ENCODE measurements at places on chromosomes 3 and 15.

GRCh38 chr3:102079809-102080197, 230.5 kb downstream of the NFKBIZ start:
- DNase-seq: no peak

DNA sequence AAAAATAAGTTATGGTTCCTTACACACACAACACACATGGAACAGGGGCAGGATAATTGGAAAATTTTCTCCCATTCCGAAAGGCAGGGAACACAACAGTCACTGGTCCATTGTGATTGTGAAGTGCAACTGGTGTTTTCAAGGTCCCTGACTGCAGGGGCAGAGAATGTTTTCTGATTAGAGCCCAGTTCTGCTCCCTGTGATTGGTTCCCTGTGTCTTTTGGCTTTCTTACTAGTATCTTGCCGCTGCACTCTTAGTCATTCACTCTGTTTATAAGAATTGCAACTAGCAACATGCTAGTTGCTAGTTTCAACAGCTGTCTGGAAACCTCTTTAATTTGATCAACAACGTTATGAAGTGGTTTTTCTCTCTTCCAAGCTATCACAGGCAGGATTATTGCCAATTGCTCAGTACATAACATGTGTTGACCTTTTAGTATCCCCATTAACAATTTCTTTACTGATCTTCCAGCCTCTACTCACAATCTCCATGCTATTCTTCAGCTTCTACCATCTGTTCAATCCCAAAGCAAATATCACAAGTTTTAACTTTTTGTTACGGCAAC, 177.5 kb downstream of the EPHA6 start:
- no peak for DNase-seq

GRCh38 chr15:70584838-70585706, 178.3 kb downstream of the UACA start:
- DNase-seq: no peak

DNA sequence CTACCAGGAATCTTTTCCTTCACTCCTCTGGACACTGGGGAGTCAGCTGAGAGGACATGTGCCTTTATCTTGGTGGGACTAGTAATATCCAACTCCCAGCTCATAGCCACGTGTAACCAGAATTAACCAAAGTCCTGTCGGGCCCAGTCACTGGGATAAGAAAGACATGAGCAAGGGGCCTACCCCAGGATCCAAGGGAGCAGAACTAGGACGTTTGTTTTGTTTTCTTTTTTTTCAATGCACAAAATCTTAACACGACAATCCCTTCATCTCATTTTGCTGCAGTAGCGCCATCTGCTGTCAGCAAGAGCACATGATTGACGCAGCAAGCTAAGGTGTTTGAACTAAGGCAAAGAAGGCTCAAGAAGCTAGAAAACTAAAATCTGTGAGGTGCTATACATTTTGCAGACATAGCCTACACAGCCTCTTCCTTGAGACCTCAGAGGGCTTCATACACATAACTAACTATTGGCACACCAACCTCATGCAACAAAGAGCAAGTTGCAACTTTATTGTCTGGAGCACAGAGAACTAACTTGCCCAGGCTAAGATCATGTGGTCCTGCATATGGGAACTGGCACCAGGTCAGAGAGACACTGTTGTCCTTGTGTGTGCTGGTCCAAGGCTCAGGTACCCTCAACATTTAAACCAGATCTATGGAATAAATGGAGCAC, 43.6 kb downstream of the RLBP1 start:
- DNase-seq: peak; percentile 39

DNA sequence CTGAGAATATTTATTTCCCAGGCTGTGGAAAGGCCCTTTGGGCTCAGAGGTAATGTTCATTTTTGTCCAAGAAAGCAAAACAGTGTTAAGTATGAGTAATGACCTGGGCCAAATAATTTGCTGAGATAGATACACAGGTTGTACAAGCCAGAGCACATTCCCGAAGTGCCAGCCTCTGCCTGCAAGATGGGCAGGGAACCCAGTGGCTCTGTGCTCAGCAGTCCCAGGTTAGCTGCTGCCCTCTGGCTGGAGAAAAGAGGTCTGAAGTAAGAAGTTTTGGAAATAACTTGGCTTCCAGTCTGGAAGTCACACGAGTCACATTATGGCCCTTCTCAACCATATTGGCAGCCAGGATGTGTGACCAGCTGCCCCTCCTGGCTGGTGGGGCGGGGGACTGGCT, 20.2 kb downstream of the MYZAP start:
- DNase-seq: no peak

GRCh38 chr15:66196602-66197001, 56.9 kb downstream of the MEGF11 start:
- DNase-seq: peak; percentile 46

GRCh38 chr15:42498212-42499068, 3.0 kb downstream of the SNAP23 start:
- DNase-seq: no peak

GRCh38 chr15:75697523-75697922, 15.1 kb downstream of the CSPG4 start:
- no peak for DNase-seq

- no peak for DNase-seq
Observed at GRCh38 chr15:80988148-80988796, 1.3 kb downstream of the MESD start.

DNA sequence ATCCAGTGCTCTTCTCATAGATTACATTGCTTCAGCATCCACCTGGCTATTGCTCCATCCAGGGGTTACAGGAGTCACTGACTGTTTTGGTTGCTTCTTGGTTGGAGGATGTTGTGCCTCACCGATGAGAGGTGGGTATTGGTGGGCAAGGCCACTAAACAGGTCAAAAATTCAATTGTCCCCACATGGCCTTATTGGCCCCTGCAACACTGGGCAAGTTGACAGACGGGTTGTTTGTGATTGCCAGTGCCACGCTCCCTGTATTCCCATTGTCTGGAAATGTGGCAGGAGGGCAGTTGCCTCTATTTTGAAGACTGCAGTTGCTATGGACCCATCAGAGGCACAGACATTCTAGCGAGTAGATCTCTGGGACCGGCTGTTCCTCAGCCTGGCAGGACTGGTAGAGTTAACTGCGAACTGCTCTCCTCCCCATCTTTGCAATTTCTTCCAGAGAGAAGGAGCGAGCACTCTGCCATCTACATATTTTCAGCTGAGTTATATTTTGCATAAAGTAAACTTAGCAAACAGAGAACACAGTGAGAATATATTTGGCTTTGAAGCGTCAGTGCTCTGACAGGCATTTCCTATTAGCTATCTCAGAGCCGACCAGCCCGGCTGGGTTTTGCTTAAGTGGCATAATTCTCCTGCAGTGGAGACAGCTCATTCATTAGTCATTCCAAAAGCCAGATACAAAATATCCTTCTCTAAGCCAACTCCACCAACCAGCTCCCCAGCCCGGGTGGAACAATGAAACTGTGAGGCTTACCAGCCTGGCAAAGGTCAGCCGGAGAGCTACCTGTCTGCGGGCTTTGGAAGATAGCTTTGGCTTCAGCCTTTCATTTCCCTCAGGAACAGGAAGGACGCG, 26.0 kb upstream of the MAGEF1 start:
- no peak for DNase-seq

GRCh38 chr15:29138260-29138659, 131.4 kb downstream of the NSMCE3 start:
- DNase-seq: no peak

DNA sequence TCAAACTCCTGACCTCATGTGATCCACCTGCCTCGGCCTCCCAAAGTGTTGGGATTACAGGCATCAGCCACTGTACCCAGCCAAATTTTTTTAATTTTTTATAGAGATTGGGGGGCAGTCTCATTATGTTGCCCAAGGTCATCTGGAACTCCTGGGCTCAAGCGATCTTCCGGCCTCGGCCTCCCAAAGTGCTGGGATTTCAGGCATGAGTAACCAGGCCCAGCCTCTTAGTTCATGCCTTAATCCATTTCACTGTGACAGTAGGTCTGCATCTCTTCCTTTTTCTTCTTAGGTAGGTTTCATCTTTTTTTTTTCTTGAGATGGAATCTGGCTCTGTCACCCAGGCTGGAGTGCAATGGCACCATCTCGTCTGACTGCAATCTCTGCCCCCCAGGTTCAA, 37.3 kb upstream of the PPP4R2 start:
- no peak for DNase-seq

- DNase-seq: no peak
Observed at GRCh38 chr3:105610473-105610872, 243.8 kb downstream of the ALCAM start.

DNA sequence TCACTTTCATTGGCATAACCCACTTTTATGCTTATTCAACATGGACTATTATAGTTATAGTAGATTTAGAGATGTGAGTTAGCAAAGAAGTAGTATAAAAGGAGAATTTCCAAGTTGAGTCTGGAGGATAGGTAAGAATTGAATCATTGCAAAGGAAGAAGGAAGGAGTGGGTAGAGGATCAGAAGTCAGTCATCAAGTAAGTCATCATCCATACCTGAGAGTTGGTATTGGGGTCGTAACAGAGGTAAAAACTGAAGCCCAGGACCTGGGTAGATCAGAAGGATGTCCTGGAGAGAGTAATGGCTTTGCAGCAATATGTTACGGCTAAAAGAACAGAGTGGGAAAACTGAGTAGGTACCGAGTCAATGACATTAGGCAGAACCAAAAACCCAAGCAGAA, 265.7 kb downstream of the SUCLG2 start:
- DNase-seq: no peak

DNA sequence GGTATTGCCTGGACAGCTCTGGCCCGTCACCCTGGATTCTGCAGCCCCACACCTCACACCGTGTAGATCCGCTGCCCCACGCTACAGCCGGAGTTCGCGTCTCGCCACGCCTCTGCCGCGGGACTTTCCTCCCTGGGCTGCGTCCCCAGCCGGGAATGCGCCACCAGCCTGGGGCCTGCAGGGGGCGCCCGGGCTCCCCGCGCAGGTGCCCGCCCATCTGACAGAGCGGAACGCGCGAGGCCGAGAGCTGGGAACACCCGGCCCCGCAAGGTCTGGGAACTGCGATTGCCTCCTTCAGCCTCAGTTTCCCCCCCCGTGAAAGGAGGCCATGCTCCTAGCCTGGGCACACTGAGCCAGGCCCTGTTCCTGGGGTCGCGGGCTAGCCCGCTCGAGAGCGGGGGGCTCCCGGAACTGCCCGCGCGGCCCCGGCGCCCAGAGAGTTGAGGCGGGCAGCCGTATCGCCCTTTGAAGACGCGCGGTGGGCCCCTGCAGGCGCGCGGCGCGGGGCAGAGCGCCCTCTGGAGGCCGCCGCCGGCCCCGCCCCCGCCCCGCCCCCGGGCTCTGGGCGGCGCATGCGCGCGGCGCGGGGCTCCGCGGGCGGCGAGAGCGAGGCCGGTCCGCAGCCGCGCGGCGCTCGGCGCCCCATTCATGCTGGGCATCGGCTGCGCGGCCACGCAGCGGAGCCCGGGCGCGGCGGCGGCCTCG, at the start of gene PLXNA1:
Gene PLXNA1 (plus strand): TSS at position 645 of the 705 bp plus-strand sequence. CDS start 5,479 bp downstream, outside the sequence.
- peak; percentile 68 for DNase-seq

GRCh38 chr3:16589867-16590624, 15.2 kb downstream of the DAZL start:
- DNase-seq: no peak

DNA sequence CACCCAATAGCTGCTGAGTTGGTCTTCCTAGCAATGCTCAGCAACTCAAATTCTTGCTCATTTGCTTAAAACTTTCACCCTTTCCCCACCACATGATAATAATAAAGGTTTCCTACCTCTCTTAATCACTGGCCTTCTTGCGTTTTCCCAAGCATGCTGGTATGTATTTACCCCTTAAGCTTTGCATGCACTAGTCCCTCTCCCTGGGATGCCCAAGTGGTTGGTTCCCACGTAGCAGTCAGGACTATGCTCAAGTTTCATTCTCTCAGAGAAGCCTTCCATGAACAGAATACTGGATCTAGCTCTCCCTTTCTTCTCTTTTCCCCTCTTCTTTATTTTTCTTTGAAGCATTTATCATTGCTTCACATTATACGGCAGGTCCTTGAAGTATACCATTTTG, 108.8 kb downstream of the KBTBD8 start:
- no peak for DNase-seq

DNA sequence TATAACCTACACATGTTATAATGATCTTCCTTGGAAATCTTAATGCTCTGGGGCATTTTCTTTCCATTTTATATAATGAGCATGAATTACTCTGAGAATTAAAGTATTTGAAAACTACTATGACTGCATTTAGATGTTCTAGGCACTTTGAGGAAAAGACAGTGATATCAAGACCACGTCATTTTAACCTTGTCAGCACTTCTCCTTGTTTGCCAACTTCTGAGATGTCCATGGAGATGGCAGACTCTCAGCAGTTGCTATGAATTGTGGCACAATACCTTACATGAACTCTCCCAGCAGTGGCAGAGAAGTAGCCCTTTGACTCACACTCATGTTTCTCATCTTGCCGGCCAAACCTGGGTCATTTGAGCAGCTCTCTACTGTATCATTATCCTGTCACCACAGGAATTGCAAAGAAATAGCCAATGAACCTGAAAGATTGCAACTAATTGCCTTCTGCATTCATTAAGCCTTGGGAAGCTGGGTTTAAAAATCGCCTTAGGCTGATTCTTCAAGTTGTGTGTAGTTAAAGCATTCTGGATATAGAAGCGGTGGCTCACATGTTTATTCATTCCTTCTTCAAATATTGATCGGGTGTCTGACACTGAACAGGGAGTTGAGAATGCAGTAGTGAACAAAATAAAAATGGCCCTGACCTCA, 272.2 kb upstream of the CFAP20DC start:
- DNase-seq: peak; percentile 11

DNA sequence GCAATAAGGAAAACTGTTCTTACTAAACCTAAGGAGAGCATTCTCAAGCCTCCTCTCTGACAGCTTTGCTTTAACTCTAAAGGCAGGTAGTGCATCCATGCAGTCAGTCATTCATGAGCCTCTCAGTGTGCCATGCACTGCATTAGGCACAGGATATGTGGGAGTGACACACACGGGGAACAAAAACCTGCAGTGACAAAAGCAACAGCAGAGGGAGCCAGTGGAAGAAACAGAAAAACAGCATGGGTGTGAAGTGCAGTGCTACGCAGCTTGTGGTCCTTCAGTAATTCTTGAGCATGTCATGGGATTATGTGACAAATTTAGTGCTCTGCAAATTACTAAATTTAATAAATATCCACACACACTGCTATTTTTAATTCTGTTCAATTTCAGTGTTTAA, 230.7 kb downstream of the BBX start:
- peak; percentile 52 for DNase-seq

DNA sequence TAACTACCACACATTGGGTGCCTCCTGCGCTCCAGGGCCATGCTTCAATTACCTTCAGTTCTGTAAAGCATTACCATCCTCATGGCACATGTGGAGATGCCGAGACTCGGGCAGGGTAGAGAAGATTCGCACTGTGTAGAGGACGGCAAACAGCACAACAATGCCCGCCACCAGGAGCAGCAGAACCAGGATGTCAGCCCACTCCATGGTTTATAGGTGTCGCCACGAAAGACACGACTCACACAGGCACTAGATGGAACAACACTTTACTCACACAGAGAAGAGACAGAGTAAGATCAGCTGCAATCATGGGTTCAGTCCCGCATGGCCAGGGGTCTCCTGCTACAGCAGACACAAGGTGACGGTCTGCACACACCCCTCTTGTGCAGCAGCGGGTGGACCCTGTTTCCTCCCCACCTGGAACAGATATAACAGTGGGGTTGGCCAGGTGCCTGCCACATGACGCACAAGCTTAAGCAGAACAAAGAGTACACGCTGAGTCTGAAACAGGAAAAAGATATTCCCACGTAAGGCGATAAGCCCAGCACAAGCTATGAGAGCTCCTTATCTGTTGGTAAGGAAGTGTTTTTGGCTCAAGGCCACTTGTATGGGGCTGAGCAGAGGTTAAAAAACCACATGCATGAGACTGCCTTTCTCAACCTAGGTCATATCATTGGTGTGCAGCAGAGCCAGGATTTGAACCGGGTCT, 2.5 kb upstream of the TBC1D21 start:
- DNase-seq: no peak

GRCh38 chr3:152155246-152156020, 113.3 kb upstream of the MBNL1 start:
- DNase-seq: no peak

- DNase-seq: no peak
Observed at GRCh38 chr3:119352034-119352609, 57.9 kb downstream of the ARHGAP31 start.
